ENCODE measurements at places on chromosomes 11 and 22.

- DNase-seq = peak; percentile 27
Observed at GRCh38 chr11:36149538-36150242, 139.5 kb downstream of the COMMD9 start.

- DNase-seq = no peak
Observed at GRCh38 chr11:120703358-120704152, 192.0 kb downstream of the GRIK4 start.

- DNase-seq = peak; percentile 95
Observed at GRCh38 chr11:2092956-2093412, 46.2 kb downstream of the IGF2 start.

- DNase-seq = no peak
Observed at GRCh38 chr11:39345834-39346442, 2113.5 kb downstream of the LRRC4C start.

DNA sequence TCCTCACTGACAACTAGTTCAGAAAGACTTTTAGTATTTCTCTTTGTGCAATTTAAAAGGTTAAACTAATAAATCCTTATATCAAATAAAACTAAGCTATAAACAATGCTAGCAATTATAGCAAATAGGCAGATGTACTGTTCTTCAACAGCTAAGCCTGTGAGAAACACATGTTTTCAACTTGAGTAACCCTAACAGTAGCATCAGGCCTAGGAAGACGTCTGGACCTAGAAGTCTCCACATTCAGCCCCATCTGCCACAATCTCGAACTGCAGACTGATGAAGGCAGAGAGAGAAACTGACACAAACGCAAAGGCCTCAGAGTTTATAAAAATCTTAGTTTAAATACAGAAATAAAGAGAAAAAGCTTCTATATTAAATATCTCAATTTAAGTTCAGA lies 2.5 kb downstream of the ST13 start:
- DNase-seq = no peak

- DNase-seq = no peak
Observed at GRCh38 chr11:116948391-116948790, 111.0 kb upstream of the APOA1 start.

Measured in prostate gland (tissue), 2 donors.